ENCODE measurements at places on chromosomes 6 and 20. TPM values are rescaled to one million over a fixed set of nuclear protein-coding genes. Genes with fewer than 3 reads are reported as not detected.

Gene OOEP
- not detected for total RNA-seq

Gene FAM83C
- not detected for total RNA-seq

Gene MATN4
- 0.64 TPM for total RNA-seq

Gene ARMC2
- 3.5 TPM for total RNA-seq

Gene PHACTR1
- total RNA-seq, result 0.72 TPM

Gene TNNC2
- not detected for total RNA-seq

DNA sequence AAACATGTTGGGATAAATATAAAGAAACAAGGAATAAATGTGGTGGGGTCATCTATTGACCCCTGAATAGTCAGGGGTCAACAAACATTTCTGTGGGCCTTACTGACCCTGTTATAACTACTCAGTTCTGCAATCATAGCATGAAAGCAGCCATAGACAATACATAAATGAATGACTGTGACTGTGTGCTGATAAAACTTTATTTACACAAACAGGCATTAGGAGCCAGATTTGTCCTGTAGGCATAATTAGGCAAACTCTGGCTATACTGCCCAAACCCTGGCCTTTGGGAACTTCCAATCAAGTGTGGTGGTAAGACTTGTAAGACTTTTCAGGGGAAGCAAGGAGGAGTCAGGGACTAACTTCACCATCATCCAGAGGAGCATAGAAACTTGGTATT lies 222.7 kb downstream of the KHDC1L start:
- no peak for DNase-seq

GRCh38 chr6:108728826-108729225 lies 119.4 kb upstream of the ARMC2 start:
- no peak for DNase-seq

DNA sequence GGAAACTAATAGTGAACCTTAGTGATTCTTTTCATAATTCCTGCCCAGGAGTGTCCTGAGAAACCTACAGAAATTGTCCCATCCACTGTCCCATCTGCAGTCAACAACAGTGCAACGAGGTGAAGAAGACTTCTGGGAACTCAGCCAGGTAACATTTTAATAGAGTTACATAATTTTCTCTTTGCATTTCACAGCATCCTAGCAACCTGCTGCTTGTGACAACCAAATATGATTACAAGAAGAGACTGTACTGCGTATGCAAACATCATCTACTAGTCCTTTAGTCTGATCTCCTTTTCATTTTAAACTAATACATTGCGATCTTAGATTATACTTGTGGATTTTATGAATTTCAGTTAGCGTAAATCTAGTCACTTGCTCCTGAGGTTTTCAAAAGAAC lies 951.6 kb downstream of the TFAP2A start:
- no peak for DNase-seq

DNA sequence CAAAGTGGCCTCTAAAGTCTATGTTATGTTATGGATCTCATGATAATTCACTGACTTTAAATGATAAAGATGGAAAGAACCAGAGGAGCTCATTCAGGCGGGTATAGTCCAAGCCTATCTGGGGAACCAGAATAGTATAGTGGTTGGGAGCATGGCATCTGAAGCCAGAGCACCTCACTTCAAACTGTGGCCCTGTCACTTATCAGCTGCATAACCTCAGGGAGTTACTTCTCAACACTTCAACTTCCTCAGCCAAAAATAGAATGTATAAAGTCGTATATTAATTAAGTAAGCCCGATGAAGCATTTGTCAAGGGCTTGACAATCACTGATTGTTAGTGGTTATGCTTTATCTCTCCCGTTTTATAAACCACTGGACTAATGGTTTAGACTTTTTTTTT lies 112.7 kb downstream of the RTN4IP1 start:
- no peak for DNase-seq

- no peak for DNase-seq
These were observed 67.9 kb upstream of the TGM3 start for GRCh38 chr20:2227861-2228260.

DNA sequence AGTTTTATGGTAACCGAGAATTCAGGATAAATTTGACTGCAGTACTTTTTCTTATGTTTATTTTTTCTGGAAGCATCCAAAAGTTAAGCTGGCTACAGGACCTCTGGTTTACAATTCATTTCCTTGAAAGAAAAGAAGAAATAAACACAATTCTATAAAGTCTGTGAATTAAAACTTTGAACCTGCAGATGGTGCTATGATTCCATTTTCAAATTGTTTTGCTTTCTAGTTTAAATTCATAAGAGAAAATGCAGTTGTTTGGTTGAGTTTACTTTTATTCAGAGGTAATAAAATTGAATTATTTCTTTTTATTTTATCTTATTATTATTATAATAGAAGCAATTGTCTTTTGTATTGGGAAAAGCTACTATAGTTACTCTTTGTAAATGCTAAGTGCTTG lies 1.8 kb upstream of the VIP start:
- DNase-seq, result no peak

Measured in activated naive CD8-positive, alpha-beta T cell treated with anti-CD3 and anti-CD28 coated beads for 36 hours (primary cell).